Effector memory CD4-positive, alpha-beta T cell (primary cell): ENCODE measurements at places on chromosomes 3 and 15.

DNA sequence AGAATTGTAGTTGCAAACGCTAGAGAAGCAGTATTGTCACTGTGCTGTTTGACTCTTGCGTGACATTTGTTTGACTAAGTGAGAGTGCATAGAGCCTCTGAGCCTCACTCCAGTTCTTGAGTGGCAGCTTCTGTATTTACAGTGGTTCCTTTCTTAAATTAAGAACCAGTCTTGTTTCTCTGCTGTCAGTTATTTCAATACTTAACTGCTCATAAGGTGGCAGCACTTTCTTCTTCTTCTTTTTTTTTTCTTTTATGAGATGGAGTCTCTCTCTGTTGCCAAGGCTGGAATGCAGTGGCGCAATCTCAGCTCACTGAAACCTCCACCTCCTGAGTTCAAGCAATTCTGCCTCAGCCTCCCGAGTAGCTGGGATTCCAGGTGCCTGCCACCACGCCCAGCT lies 372.1 kb downstream of the LPP start:
- DNase-seq: no peak

DNA sequence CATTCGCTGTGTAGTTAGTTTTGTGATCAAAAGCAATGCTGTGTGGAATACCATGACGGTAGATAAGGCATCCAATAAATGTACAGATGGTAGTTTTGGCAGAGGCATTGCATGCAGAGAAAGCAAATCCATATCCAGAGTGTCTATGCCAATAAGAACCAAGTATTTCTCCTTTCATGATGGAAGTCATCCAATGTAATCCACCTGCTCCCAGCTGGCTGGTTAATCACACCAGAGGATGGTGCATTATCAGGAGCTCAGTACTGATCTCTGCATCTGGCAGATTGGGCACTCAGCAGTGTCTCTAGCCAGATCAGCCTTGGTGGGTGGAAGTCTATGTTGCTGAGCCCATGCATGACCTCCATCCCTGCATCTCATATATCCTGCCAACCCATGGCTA lies 677.7 kb upstream of the NECTIN3 start:
- DNase-seq: no peak

- no peak for DNase-seq
Measured at GRCh38 chr3:149296972-149297371, 36.5 kb downstream of the TM4SF18 start.

GRCh38 chr3:116260491-116260890 lies 184.8 kb downstream of the LSAMP start:
- no peak for DNase-seq

DNA sequence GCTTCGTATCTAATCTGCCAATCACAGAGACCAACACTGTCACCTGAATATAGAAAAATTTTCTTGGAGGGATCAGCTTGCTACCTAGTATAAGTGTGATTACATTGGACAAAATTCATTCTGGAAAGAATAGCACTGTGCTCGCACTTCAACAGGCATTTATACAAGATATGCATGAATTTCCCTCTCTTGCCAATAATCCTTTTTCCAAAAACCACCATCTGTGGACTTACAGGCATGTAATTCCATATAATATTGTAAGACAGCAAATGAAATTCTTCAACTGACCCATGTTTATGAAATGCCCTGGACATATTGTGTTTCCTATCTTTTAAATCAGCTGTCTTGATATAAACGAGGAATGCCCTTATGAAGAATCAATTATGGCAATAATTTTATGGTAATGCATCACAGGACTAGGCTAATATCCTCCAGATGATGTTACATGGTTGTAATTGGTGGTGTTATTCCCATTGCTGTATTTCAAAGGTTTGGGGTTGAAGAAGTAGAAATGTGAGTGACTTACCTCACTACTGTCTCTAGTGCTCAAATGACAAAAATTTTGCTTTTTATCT lies 861.4 kb upstream of the NECTIN3 start:
- no peak for DNase-seq
